Neural progenitor cell (in vitro differentiated cells): ENCODE measurements at places on chromosomes 11 and 22.

DNA sequence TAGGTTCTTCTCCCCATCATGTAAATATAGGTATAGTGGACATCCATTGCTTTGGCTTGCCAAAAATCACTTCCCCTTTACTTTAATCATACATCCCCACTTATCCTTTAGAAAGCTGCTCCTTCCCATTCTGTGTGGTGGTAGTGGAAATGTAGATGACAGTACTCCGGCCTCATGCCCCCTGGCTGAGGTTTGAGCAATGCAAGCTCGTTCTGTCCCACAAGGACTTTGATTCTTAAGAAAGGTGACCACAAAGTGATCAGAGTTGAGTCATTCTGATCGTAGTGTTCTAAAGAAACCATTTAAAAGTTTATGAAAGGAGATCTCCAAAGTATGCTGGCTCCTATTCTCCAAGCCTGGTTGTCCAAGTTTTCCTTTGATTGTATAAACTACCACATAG, 10.9 kb downstream of the TUG1 start:
- DNase-seq: no peak

DNA sequence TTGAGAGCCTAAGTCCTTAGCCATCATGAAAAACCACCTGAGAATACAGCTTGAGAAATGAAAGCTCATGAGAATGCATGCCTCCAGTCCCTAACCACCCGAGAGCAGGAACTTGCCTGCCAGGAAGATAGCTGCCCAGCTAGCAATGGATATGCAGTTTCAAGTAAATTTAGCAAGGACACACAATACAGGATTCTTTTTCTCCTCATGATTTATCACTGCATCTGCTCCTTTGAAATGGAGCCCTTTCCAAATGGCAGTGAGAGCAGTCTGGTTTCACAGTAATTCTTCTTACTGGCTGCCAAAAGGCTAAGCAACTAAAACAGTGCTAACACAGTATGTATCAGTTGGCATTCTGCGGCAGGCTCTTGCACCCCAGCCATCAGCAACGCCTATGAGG, 109.9 kb downstream of the MICAL3 start:
- DNase-seq: no peak

DNA sequence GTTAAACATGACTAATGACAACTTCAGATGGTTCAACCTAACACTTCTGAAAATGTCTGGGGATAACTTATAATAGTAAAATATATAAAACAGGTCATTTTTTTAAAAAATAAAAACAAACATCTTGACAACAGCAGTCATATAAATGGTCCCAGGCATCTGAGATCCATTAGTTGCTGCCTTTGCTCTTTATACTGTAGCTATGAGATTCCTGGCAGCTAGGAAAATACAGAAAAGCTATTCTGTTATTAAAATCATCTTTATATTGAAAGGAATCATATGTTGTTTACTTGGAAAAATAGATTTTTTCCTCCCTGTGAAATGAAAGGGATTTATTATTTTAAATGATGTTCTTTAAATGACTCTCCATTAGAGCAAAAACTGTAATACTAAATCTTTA, 55.7 kb upstream of the DEUP1 start:
- no peak for DNase-seq

DNA sequence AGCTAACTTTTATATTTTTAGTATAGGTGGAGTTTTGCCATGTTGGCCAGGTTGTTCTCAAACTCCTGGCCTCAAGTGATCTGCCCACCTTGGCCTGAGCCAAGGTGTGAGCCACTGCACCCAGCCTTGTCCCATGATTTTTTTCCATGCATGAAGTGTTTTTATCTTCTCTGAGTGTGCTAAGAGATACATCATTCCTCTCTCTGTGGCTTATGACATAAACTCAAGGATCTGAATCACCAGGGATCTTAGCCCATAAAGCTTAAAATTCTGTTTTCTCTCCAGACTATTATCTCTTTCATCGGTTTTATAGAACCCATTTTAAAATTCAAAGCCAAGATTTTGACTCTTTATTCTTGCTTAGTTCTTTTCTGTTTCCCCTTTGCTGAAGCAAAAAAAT, 48.4 kb upstream of the C11orf58 start:
- DNase-seq: no peak

DNA sequence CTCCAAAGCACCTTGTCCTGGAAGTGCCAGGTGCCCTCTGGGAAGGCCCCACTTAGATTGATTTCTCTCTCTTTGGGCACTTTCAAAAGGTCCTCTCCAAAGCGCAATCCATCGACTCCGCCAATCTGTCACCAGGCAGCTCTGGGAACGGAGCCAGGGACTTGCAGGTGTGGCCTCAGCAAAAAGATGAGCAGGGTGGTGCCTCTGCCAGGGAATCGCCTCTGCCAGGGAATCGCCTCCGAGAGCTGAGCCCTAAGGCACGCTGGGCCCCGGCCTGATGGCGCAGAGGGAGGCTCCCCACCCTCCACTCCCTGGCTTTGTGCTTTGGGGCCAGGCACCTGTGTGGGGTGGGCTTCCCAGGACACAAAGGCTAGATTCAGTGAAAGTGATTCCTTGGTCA, 1391.3 kb downstream of the TBC1D22A start:
- DNase-seq: no peak

GRCh38 chr11:93662175-93662570, 691 bp downstream of the CEP295 start:
- no peak for DNase-seq

DNA sequence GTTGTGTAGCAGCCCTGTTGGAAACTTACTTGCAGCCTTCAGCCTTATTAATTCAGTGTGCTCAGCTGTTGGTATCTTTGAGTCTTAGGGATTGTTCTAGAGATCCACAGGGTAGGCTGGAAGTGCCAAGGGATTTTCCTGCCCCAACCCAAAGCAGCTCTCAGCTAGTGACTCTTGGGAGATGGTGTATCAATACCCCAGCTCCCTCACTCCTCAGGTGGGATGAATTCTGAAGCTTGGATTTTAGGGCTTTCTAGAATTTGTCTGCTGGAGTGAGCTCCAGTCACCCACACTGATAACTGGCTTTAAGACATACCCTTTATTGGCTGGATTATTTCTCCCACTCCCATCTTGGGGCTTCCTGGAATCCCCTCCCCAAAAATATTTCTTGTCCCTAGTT, 493.0 kb downstream of the MN1 start:
- DNase-seq: no peak

DNA sequence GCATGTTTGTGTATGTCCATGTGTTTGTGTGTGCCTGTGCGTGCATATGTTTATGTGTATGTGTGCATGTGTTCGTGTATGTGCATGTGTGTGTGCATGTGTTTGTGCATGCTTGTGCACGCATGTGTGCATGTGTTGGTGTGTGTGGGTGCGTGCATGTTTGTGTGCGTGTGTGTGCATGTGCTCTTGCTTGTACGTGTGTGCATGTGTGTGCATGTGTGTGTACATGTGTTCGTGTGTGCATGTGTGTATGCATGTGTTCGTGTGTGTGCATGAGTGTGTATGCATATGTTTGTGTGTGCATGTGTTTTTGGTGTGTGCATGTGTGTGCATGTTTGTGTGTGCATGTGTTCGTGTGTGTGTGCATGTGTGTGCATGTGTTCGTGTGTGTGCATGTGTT, 63.4 kb downstream of the TSPAN18 start:
- no peak for DNase-seq
